Inflammatory macrophage treated with lipopolysaccharide for 1 hour (primary cell): ENCODE measurements at places on chromosomes 2 and 18.
A peak's percentile ranks its signal among the peaks of the same experiment; 100 is the strongest.

DNA sequence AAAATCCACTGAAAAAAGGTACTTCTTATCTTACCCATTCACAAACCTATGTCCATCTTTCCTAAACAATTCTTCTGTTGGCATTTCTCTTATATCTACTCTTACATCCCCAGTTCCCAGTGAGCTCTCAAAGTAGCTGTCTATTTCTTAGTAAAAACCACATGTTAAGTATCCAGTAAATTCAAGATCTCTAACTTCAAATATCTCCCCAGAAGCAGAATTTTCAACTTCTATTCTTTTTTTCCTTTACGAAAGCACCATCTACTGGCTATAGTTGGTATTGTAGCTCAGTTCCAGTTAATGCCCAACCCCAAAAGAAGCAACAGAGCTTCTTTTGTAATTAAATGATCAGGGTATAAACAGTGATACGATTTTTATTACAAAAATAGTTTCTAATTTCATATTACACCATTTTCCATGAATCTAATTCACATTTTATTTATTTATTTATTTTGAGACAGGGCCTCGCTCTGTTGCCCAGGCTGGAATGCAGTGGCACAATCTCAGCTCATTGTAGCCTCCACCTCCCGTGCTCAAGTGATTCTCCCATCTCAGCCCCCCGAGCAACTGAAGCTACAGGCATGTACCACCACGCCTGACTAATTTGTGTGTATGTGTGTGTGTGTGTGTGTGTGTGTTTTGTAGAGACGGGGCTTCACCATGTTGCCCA is 28.5 kb downstream of the HRH4 start:
- peak; percentile 30 for DNase-seq

- no peak for DNase-seq
Observed at GRCh38 chr2:27647289-27647688, 16.1 kb downstream of the SUPT7L start.

GRCh38 chr2:47127862-47128543 is 27.1 kb downstream of the STPG4 start:
- no peak for DNase-seq

DNA sequence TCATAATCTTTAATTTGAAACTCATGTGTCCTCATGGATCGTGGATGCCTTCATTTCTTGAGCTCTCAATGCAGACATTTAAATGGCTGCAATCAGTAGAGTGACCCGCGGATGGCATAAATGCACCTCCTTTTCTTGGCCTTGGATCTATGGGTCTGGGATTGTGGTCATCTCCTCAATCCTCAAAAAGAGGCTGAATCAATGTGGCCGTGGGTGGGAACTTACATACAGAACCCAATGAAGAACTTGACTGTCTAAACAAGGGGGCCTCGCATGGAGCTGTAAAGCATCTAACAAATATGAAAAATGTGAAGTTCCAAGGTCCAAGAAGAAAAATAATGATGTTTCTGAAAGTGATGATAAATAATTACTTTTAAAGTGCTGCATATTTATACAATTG is 2.9 kb downstream of the HOXD13 start:
- no peak for DNase-seq

- DNase-seq: peak; percentile 70
Observed at GRCh38 chr2:231563378-231563961, 29.2 kb upstream of the TEX44 start.

GRCh38 chr2:32068-32467 is 14.2 kb downstream of the FAM110C start:
- no peak for DNase-seq
